ENCODE measurements at places on chromosomes 3 and 15.

DNA sequence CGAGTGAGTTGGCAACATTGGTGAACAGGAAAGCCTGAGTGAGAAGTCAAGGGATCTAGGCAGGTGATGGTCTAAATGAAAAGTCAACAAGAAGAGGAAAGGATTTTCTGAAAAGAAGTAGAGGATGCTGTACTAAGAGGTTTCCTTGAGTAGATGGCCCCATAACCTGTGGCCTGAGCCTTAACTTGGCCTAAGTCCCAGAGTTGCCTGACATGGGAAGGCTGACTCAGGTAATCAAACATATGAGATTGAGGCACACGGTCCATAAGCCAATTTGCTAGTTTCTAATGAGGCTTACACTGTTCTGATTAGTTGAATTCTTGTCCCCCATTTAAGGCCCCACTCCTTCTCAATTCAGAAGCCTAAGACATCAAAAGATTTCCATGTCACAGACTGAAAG, 262.5 kb upstream of the LMCD1 start:
- DNase-seq, result no peak

DNA sequence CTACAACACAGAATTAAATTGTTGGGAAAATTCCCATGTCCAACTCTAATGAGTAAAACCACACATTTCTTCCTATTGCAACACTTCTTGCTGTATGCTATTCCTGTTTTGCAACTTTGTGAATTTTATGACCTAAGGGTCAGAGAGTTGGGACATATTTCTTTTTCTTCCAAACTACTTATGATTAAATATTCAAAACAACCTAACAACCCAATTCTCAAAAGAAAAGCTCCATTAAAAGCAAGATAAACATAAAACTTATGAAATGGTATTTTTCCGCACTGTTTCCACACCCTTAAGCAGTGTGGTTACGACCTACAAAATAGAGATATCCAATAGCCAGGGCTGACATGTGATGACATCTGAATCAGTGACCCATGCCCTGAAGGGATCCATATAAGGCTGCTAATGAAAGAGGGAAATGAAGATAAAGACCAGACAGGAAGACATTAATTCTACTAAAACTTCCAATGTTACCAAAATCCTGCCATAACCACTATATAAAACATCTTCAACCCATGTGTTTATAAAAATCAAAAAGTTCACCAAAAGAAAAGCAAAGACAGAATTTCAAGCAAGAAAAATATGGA, 45.6 kb downstream of the DMXL2 start:
- DNase-seq, result no peak

DNA sequence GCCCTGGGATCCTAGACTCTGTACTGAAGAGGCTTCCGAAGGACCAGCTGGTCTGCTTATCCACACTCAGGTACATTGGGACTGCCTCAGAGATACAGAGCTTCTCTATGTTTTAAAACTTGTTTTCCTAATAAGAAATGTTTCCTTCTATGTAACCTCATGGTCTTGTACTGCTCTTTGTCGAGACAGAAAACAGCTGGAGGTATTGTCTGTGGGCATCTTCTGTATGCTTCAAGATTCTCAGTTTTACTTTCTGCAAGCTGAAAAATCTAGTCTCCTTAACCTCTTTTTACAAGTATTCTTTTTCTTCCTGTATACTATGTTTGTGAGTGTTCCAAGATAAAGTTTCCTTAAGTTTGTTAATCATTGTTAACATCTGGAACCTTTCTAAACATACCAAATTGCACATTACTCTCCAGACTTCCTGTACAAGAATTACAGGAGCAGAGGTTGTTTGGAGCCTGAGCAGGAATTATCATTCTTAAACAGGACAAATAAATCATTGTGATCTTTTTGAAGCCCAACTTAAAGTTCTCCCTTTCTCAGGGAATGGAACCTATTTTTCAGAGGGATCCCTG, 358.3 kb upstream of the CFAP20DC start:
- DNase-seq, result no peak

DNA sequence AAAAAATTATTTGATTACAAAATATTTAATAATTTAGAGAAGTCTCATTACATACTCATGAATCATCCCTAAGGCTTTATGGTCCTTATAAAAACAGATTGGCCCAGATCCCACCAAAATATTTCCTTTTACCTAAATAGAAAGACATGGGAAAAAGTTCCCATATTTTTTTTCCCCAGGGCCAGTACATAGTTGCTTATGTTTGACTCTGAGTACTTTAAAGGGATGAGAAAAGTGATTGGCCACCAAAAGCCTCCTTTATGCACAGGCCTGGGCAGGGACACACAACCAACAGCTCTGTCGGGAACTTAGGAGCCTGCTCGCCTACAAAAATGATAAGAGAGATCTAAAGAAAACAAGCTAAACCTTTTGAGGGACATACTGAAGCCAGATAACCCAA, 22.3 kb downstream of the KCNAB1 start:
- DNase-seq, result no peak

DNA sequence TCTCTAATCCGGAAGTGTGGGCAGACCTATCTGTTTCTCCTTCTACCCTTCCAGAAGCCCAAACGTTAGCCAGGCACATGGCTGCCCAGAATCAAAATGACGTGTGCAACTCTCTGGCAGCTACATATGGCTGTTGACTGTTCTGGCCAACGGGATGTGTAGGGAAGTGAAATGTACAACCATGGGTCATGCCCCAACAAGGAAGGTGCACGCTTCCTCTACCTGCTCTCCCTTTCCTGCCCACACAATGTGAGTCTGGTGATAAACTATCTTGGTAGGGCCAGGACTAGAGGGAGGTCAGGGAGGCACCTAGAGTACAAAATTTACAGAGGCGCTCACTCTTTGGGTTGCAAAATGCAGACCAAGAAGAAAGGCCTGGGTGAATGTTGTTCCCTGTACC, 495.9 kb upstream of the PROK2 start:
- no peak for DNase-seq

DNA sequence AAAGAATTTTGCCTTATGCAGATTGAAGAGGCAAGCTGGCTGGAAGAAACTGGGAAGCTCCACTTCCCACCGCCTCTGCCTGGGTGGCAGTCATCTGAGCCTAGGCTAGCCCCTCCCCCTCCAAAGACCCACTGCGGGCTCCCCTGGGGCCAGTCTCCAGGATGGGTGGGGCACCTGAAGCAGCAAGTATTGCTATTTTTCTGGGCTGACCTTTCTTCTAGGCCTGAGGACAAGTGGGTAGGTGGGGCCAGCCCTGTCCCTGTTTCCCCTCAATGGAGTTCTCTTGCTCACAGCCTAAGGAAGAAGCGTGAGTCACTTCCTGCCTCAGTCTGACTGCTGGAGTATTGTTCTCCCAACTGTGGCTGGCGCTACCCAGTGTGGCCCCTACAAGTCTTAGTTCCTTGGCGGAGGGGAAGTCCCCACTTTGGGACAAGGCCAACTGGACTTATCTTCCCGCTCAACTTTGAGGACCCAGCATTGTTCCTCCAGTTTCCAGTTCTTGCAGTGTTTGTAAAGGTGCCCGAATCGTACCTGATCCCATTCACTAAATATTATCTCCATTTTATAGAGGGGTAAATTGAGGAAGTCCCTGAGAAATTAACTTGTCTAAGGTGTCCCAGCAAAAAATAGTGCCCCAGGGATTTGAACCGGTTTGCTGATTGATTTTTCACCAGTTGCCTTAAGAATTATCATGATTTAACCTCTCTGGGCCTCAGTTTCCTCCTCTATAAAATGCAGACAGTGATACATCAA, 1.4 kb downstream of the FURIN start:
- DNase-seq, result peak; percentile 89

DNA sequence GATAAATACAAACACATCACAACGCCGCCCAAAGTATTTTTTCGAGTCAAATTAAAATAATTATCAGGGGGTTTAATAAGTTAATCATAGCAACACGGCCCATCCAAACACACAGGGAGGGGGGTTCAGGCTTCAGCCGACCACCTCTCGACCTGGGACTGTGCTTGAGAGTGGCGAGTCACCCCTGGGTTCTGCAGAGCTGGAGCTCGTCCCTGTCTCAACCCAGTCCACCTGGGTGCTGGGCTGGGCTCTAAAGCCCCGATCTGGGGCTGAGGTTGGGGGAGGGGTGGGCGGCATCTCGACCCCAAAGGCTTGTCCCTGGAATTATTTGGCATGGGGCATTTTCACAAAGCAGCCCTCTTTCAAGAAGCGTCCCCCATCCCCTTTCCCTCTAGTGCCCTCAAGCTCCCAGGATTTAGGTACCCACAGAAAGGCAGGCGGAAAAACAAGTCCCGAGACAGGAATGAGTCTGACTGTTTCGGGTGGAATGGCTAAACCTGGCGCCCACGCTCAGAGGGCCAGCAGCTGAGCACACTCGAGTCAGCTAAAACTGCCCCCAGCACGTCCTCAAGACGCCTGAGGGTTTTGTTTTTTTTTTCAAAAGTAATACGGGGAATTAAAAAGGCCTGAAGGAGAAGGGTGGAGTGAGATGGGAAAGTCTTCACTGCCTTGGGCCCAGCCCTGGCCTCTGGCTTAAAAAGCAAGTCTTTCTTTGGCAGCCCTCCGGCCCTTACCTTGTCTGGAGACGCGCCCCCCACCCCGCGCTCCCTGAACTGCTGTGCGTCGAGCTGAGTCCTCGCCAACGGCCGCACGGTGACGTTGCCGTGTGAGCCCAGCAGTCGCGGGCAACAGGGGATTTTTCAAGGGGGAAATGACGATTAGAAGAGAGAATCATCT, 32.5 kb downstream of the NR2F2 start:
- DNase-seq, result no peak

DNA sequence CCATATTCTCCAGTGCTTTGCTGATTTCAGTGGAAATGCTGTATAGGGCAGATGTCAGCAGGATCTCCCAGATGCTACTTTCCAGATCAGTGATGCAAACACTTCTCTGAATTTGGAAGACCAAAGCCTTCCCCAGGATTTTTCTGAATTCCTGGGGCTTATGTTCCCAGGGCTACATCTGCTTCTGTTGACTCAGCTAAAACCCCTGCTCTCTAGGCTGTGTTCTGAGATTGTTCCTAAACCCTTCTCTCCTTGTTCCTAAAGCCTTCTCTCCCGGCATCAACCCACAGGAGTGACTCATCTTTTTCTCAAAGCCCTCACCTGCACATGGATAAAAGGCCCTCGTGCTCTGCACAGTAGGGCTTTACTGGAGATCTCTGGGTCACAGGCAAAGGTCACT, 35.5 kb downstream of the FAH start:
- DNase-seq, result no peak

GRCh38 chr15:77461486-77461885, 40.8 kb downstream of the HMG20A start:
- no peak for DNase-seq

GRCh38 chr15:50676799-50677483, 9.7 kb downstream of the TRPM7 start:
- DNase-seq, result no peak

DNA sequence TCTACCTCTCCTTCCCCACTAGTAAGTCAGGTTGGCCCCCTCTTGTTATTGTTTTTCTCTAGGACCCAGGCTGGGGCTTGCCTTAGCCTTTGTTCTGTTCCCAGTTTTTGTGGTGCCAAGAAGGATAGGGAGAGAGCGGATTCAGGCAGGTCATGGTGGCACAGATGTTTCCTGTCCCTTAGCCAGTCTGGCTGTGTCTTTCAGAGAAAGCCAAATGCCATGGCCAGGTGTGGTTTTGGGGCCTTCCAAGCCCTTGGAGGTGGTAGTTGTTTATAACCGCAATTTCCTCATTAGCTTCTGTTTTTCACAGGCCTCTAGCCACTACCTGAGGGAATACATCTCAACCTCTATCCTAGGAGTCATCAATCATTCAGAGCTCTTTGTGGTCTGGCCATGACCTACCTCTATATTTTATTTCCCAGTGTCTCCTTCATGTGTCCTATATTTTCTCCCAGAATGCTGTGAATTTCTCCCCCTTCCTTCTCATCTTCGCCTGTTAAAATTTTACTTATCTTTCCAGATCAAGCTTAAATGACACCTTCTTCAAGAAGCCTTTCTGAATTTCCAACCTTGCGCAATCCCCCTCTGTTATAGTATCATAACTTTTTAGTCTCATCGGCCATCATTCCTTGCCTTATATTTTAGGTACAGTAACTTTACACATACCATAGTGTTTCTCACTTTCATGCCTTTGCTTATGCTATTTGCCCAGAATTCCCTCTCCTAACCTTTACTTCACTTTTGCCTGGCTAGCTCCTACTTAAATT, 38.2 kb downstream of the TIMP4 start:
- no peak for DNase-seq

DNA sequence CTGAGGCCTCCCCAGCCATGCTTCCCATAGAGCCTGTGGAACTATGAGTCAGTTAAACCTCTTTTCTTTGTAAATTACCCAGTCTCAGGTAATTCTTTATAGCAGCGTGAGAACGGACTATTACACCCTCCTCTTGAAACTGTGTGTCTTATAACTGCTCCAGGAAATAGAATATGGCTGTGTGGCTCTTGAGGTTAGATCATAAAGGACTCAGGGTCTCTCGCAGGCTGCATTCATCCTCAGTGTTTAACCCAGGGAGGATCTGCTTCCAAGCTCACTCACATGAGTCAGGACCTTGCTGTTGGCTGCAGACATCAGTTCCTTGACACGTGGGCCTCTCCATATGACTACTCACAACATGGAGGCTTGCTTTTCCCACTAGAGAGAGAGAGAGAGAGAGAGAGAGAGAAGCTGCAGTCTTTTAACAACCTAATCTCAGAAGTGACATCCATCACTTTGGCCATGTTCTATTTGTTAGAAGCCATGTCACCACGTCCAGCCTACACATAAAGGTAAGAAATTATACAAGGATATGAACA, 114.3 kb upstream of the UBE2E1 start:
- no peak for DNase-seq

DNA sequence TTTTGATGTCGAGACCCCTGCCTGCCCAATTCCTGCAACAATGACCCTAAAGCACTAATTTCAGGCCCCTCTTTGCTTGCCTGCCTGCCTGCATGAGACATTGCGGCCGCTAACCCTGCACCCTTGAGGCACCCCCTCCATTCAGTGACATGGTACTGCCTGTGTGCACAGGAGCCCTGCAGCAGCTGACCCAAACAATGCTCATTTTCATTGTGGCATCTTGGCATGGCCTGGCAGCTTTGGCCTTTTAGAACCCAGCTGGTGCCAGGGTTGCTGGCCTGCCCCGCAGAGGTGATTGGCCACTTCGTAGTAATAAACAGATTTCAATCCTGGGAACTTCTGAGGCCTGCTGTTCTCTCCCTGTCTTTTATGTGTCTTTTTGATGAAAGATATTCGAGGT, 33.8 kb downstream of the SLCO3A1 start:
- DNase-seq, result no peak

- no peak for DNase-seq
These were observed 18.7 kb upstream of the SPG11 start for GRCh38 chr15:44682211-44682610.

DNA sequence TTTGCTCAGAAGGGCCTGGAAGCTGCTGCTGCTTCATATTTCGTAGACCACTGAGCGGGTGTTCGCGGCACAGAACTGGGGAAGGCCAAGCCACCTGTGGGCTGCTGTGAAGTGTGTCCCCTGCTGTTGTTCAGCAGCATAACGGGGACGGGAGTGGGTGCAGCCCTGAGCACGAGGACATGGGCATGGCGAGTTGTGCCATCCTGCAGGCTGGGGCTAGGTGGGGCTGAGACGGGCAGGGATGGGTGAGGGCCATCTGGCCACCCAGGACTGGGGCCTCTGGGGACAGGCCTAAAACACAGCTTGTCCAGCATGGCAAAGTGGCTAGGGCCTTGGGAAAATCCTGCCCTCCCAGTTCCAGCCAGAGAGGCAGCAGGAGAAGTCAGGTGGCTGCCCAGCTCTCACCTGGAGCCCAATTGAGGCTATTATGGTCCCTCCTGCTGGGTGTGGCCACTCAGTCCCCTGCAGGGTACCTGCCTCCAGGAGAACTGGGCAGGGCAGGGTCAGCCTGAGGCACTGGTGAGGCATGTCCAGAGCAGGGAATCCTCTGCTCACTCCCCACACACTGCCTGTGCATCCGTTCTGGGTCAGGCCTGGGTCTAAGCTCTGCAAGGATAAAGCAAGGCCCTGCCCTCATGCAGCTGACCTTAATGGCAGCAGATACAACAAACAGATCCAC, 29.5 kb downstream of the CFAP100 start:
- DNase-seq, result no peak

All from NCI-H460 (cell line).